ENCODE measurements at places on chromosomes 3 and 15.
A peak's percentile ranks its signal among the peaks of the same experiment; 100 is the strongest.

DNA sequence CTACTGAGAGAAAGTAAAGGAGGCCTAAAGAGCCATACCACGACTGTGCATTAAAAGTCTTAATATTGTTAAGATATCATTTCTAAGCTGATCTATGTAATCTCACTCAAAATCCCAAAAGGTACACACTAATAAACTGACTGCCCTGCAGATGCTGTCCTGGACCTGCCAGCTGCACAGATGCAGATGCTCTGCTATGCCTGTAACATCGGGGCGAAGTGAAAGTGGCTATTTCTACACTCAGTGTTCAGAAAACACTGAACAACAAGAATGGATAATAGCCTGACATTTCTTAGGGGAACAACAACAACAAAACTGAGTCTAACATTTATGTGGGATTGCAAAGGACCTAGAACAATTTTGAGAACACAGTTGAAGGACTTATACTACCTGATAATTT, 31.9 kb downstream of the RAD18 start:
- no peak for DNase-seq

- DNase-seq: no peak
Observed at GRCh38 chr3:124269619-124270018, 277.7 kb upstream of the ROPN1 start.

- no peak for DNase-seq
Observed at GRCh38 chr3:41794748-41795589, 166.9 kb downstream of the ULK4 start.

DNA sequence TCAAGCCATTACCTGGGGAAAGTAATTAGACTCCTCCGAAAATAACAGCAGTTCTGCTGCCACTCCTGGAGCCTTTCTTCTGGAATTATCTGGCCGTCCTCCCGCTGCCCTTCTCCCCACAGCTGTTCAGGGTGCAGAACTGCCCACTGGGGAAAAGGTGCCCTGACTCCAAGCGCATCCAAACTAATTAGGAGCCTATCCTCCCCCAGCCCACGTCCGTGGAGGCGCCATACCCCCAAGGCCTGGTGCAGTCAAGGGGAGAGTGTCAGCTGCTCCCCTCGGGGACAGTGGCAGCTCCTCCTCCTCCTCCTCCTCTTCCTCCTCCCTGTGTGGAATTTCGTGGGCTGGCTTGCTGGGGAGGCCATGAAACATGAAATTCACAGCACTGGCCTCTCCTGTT, 177.2 kb downstream of the XXYLT1 start:
- no peak for DNase-seq

GRCh38 chr15:84872009-84872910, 12.2 kb upstream of the SLC28A1 start:
- no peak for DNase-seq

GRCh38 chr15:34501131-34501530, 63.5 kb upstream of the GOLGA8A start:
- DNase-seq: no peak

- DNase-seq: no peak
Observed at GRCh38 chr15:65306551-65306950, 2.1 kb downstream of the RNU5B-1 start.

- DNase-seq: no peak
Observed at GRCh38 chr15:49452595-49452994, 29.6 kb downstream of the FGF7 start.

DNA sequence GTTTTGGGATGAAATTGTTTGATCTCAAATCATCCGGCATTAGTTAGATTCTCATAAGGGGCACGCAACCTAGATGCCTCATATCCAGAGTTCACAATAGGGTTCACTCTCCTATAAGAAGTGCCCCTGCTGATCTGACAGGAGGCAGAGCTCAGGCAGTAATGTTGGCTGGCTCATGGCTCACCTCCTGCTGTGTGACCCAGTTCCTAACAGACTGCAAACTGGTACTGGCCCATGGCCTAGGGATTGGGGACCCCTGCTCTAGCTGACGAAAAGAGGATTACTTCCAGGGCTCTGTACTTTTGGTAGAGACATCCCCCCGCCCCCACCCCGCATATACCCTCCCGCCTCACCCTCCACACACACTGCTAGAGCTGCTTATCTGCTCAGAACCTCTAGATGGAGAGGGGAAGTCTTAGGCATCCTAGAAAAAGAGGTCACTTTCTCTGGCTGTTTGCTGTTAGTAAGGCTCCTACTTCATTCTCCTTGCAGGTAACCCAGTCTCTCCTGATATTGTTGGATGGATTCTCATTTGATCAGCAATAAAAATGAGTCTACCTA, 923.1 kb downstream of the CADM2 start:
- no peak for DNase-seq

DNA sequence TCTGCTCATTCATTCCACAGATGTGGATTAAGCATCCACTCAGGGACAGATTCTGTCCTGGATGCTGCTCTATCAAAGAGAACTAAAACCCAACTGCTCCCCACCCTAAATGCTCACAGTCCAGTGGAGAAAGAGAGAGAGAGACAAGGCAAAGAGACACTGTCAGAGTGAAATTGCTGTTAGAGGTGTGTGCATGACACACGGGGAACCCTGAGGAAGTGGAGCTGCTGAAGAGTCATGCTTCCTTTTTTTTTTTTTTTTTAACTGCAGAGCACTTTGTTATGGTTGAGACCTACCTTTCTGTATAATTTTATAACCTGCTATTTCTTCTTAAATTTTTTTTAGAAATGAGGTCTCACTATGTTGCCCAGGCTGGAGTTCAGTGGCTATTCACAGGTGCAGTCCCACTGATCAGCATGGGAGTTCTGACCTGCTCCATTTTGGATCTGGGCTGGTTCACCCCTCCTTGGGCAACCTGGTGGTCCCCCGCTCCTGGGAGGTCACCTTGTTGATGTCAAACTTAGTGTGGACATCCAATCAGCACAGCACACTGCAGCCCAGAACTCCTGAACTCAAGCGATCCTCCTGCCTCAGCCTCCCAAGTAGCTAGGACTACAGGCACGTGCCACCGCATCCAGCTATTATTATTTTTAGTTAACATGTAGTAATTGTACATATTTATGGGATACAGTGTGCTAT, 18.2 kb upstream of the PSTPIP1 start:
- DNase-seq: no peak

- no peak for DNase-seq
Observed at GRCh38 chr3:69890691-69891090, 108.8 kb upstream of the SAMMSON start.

GRCh38 chr3:176412771-176413170, 784.5 kb downstream of the TBL1XR1 start:
- no peak for DNase-seq

- no peak for DNase-seq
Observed at GRCh38 chr3:193997228-193998122, 138.5 kb upstream of the HES1 start.

DNA sequence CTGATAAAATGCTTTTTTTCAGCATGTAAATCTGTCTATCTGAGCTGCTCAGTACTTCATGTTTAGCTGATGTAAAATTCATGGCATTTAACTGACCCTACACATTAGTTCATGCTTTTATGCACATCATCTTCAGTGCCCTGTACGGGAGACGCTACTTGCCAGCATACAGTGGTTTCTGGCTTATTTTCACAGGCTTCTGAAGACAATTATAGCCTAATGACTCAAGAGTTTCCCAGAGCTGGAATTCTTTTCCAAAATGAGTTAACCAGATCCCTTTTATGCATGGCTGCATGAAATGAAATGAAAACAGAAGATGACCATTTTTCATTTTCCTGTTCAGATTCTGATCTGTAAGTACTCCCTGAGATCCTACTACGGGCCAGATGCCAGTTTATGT, 1061.5 kb downstream of the ROBO2 start:
- no peak for DNase-seq

- DNase-seq: no peak
Observed at GRCh38 chr15:60901647-60902046, 327.5 kb downstream of the RORA start.

DNA sequence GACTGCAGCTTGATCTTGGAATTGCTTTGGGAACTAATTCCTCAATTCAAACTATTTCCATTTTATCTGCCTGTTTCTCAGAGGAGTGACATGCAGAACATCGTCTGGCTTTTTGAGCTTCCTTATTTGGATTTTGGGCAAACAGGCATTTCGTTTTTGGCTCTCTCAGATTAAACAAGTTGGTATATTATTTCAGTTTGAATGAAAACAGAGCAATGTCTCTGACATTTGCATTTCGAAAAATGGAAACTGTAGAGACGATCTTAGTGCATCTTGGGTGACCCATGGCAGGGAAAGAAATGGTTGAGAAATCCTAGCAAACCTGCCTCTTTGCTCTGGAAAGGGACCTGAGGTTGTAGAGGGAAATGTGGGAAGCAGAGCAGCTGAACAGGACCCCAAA, 33.0 kb upstream of the SNRK start:
- DNase-seq: no peak

GRCh38 chr3:15787941-15788340, 9.8 kb downstream of the ANKRD28 start:
- no peak for DNase-seq

- DNase-seq: peak; percentile 52
Observed at GRCh38 chr3:27659279-27660021, 62.7 kb downstream of the EOMES start.

DNA sequence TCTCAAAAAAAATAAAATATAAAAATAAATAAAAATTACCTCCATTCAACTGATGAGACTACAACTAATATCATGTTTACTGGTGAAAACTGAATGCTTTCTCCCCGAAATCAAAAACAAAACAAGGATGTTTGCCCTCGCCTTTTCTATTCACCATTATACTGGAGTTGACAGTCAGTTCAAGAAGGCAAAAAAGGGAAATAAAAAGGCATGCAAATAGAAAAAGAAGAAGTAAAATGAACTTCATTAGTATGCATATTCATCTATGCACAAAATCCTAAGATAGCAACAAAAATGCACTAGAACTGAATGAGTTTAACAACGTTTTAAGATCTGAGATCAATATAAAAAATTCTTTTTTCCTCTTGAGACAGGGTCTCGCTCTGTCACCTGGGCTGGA, 72.7 kb upstream of the FAM174B start:
- no peak for DNase-seq

GRCh38 chr3:139454346-139454745, 22.0 kb downstream of the RBP2 start:
- no peak for DNase-seq

- no peak for DNase-seq
Observed at GRCh38 chr3:76585794-76586392, 454.0 kb upstream of the ROBO2 start.

- DNase-seq: no peak
Observed at GRCh38 chr15:58419803-58420524, 11.8 kb upstream of the LIPC start.

Data from stimulated activated CD4-positive, alpha-beta T cell treated with anti-CD3 and anti-CD28 coated beads, Interleukin-2, amount 100 ng/mL, for 24 hours (primary cell).